ENCODE measurements at places on chromosomes 11 and 22. TPM values are rescaled to one million over a fixed set of nuclear protein-coding genes. Genes with fewer than 3 reads are reported as not detected.

Gene CHST1
- 0.57 TPM for total RNA-seq

Gene TPH1
- total RNA-seq, result 0.17 TPM

Gene ASRGL1
- total RNA-seq, result 30.9 TPM

- H3K4me3 ChIP-seq, result peak overlapping the region; percentile 63
- peaks cover 31% of the 10 kb centered on the region for H3K27me3 ChIP-seq
- H3K4me1 ChIP-seq, result no peaks in the 10 kb centered on the region
- no peak overlapping the region for H3K27ac ChIP-seq
These were observed 471 bp downstream of the ARVCF start for GRCh38 chr22:20015971-20016733.

DNA sequence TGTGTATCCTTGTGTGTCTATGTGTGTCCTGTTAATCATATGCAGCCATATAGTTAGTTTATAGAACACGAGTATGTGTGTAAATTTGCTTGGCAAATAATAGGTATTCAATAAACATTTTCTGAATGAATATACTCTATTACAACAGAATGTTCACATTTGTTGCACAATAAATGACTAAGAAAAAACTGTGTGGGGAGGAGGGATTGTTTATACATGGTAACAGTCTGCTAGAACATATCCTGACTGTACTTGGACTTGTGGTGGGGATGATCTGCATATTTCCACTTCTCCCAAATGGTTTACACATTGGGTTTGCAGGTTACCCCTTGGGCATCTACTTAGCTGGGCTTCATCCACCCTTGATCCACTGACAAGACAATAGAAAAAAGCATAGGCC is 194.6 kb downstream of the INSC start:
- H3K27ac ChIP-seq, result no peak overlapping the region
- peaks cover 7% of the 10 kb centered on the region for H3K4me1 ChIP-seq
- H3K36me3 ChIP-seq, result 0 out of 2 replicates have a peak, but pooled peaks cover 2% of the 10 kb centered on the region

GRCh38 chr11:4672470-4672869 is 25.2 kb downstream of the OR51E2 start:
- no peaks in the 10 kb centered on the region for H3K27me3 ChIP-seq
- no peaks in the 10 kb centered on the region for H3K36me3 ChIP-seq
- no peak for DNase-seq

- H3K4me3 ChIP-seq, result no peak overlapping the region
- no peaks in the 10 kb centered on the region for H3K36me3 ChIP-seq
- peak; percentile 73 for DNase-seq
These were observed 44.3 kb downstream of the NNMT start for GRCh38 chr11:114340311-114341131.

Measured in H9 (cell line).